Stimulated activated CD4-positive, alpha-beta T cell treated with anti-CD3 and anti-CD28 coated beads, Interleukin-15, amount 100 ng/mL, for 48 hours (primary cell): ENCODE measurements at places on chromosomes 1 and 21.

DNA sequence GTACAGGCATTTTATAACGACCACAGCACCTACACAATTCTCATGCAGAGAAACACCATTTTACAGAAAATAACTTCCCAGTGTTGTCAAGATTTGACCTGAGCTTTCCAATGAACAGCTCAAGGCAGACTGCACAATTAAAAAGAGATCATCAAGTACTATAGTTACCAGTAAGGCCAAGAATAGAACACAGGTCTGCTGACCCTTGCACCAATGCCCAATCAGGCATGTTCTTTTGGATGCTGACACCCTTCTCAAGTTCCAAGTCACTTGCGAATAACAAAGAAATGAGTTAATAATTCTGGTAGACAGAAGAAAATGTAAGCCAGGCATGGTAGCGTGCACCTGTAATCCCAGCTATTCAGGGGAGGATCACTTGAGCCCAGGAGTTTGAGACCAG lies 101.9 kb downstream of the SLC45A1 start:
- no peak for DNase-seq

GRCh38 chr1:178954325-178954690 lies 71.4 kb upstream of the FAM20B start:
- DNase-seq: no peak

- DNase-seq: no peak
These were observed 40.6 kb downstream of the KCNA2 start for GRCh38 chr1:110565565-110565964.

- no peak for DNase-seq
These were observed 206.1 kb downstream of the TM2D1 start for GRCh38 chr1:61518670-61519400.

GRCh38 chr1:107457989-107458388 lies 317.1 kb downstream of the NTNG1 start:
- no peak for DNase-seq

GRCh38 chr1:222010306-222010705 lies 268.4 kb upstream of the DUSP10 start:
- DNase-seq: no peak
